ENCODE measurements at places on chromosomes 16 and 17.
A peak's percentile ranks its signal among the peaks of the same experiment; 100 is the strongest.

DNA sequence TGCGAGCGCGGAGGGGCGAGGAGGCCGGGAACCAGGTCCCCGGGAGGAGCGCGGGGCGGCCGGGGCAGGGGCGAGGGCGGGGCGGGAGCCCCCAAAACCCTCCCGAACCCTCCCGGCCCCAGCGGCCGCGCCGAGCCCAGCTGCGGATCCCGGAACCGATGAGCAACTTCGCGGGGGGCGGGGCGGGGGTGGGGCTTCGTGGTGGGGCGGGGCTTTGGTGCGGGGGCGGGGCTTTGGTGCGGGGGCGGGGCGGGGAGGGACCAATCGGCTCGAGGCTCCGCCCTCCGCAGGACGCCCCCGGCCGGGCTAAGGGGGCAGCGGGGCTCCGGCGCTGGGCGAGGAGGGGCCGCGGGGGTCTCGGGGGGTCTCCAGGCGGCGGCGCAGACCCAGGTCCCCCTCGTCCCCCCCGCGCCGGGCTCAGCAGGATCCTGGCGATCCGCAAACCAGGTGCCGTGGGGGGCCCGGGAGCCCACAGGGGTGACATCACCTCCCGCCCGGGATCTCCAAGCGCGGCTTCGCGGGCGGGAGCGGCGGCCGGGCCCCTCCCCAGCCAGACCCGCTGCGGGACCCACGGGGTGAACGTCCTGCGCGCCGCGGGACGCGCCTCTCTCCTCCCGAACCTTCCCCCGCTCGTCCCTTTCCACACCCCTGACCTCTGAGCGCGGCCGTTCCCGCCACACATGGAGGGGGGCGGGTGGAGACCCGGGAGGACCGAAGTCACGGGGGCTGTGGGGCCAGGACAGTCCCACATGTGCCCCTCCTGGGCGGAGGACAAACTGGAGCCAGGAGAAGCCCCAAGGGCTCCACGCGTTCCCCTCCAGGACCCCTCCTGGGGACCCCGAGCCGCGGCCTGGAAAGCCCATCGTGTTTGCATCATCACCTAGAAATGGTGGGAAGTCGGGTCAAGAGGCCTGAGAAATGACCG, at the start of gene ABR:
Gene ABR (minus strand): TSS at position 164 of the 925 bp plus-strand sequence. CDS start 254 bp downstream, outside the sequence.
- DNase-seq: no peak

DNA sequence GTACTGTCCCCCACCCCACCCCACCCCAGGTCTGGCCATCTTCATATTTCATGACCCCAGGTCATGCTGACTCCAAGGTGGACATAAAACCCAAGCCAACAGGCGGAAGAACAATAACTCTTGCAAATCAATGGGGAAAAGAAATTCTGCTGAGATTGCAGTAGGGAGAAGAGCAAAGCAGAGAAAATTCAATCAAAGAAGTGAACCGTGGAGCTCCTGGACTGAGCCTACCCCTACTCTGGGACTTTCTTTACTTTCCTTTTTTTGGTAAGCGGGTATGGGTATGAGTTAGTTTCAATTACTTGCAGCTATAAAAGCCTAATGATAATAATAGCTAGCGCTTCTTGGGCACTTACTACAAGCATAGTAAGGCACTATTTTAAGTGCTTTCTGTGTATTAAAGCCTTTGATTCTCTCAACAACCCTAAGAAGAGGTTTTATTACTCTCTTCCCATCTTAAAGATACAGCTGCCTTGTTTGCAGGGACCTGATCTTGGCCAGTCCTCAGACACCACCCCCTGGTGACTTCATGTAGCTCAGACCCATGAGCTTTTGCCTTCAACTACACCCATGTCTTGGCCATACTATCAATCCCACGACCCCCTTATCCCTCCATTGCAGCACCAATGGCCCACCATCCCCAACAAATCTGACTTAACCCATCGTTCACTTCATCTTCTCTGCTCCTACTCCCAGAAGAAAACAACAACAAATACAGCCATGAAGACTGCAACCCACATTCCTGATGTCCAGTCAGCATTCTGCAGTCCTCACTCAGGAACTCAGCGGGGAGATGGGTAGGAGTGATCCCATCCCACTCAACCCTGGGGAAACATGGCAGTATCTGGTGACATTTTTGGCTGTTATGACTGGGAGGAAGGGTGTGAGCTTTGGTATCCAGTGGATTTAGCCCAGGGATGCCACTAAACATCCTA, 4.4 kb downstream of the GGA2 start:
- no peak for DNase-seq

DNA sequence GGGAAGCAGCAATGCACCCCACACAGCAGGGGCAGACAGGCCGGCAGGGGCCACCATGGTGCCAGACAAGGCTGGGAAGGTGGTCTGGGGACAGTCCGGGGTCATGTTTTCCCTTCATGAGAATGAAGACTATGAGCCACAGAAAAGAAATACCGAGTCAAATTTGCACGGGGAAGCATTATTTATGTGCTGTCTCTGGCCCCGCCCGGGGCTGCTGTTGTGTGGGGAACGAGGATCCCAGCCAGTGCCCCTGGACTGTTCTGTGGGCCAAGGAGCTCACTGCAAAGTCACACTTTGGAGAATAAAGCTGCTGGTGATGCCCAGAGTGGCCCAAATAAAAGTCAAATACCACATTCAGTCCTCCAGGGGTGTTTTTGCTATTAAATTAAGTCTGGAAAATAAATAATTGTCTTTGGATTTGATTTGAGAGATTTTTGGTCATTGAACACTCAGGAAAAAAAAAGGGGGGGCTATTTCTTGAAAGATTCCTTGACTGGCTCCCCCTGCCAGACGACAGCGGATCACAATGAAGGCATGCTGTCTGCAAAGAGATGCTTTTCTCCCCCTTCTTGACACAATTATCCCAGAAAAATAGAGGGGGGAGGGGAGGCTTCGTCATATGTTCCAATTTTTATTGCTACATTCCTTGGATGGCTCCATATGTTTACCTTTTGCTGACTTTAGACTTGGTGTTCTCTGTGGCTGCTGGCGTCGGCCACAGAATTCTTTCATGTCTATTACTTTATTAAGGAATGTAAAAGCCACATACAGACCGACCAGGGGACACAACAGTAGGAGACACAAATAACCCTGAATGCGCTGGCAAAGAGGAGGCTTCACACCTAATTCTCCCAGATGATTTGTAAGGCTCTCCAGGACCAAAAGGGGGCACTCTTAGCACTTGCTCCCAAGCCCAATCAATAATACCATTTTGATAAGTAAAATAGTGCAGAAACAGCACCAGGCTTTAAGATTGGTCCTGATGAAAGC, 27.1 kb upstream of the ANKFN1 start:
- peak; percentile 40 for DNase-seq

DNA sequence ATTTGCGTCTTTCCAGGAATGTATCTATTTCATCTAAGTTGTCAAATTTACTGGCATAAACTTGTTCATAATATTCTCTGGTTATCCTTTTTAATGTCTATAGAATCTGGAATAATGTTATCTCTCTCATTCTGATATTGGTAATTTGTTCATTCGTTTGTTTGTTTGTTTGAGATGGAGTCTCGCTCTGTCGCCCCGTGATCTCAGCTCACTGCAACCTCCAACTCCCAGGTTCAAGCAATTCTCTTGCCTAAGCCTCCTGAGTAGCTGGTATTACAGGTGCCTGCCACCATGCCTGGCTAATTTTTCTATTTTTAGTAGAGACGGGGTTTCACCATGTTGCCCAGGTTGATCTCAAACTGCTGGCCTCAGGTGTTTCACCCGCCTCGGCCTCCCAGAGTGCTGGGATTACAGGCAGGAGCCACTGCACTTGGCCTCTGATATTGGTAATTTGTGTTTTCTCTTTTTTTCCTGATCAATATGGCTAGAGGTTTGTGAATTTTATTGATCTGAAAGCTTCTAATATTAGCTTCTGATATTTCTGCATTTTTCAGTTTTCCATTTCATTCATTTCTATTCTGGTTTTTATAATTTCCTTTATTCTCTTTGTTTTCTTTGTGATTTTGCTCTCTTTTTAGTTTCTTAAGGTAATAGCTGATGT, 59.5 kb downstream of the RBBP6 start:
- DNase-seq: no peak

DNA sequence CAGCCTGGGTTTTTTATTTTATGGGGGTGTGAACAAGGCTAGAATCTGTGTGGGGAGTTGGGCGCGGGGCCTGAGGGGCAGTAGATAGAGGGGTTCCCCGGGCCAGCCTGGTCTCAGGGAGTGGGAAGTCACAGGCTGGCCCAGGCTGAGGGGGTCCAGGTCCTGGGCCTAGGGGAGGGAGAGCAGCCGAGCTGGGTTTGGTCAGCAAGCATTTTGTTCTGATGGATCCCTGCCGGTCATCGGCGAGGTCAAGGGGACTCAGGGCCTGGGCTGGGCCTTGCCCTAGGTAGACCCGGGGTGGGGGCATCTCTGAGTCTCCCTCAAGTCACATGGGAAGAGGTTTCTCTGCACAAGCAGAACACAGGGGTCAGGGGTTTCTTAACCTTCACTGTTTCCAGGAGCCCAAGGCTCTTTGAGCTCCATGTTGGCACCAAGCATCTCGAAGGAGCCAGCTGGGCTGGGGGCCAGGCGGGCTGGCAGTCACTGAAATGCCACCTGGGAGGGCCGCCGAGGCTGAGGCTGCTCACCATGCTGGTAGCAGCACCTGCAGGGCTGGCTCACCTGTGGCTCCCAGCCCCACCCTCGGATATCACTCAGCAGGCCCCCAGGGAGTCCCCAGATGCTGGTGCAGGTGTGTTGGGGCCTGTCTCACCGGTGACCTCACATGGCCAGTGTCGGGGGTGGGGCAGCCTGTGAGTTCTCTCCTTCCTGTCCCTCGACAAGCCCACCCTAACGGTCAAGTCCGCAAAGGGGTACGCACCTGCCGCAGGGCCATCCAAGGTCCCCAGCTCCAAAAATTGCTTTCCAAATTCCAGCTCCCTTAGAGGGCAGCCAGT, 41.0 kb downstream of the SLC7A5 start:
- DNase-seq: no peak

DNA sequence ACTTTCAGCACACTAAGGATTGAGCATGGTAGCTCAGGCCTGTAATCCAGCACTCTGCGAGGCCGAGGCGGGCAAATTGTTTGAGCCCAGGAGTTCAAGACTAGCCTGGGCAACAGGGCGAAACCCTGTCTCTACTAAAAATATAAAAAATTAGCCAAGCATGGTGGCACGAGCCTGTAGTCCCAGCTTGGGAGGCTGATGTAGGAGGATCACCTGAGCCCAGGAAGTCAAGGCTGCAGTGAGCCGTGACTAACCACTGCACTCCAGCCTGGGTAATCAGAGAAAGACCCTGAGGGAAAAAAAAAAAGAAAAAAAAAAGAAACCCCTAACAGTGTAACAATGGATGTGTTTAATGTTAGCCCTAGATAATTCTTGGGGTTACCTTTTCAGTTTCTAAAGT, 24.0 kb downstream of the PARN start:
- DNase-seq: no peak

DNA sequence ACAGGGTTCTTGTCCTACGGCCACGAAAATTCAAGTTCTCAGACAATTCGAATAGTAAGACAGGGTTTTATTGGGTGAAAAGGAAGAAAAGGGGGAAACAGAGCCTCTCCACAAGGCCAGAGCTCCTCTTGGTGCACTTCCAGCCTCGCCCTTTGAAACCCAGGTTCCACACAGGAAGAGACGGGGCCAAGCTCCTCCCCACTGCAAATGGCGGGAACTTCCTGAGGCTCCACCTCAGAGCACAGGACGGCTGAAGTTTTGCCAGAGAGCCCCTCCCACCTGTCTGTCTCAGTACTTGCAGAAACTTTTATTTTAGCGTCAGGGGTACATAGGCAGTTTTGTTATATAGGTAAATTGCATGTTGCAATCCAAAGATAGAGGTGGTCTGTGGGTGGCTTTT, 165.7 kb upstream of the CDH8 start:
- no peak for DNase-seq
